Stomach (tissue), 19 donors: ENCODE measurements at places on chromosomes 3 and 15. TPM values are rescaled to one million over a fixed set of nuclear protein-coding genes. Genes with fewer than 3 reads are reported as not detected.

The ZNF662 gene
- polyA plus RNA-seq = 1.4 TPM

The CHRNA3 gene
- not detected for polyA plus RNA-seq

The GNB5 gene
- 13.6 TPM for polyA plus RNA-seq

The TGM5 gene
- 1.5 TPM for polyA plus RNA-seq

The BSN gene
- polyA plus RNA-seq = 0.06 TPM

The CYP19A1 gene
- 2.7 TPM for polyA plus RNA-seq

The ATP13A5 gene
- 0.55 TPM for polyA plus RNA-seq

The AADACL2 gene
- not detected for polyA plus RNA-seq

The AGTR1 gene
- 0.25 TPM for polyA plus RNA-seq

The MUC4 gene
- 28.9 TPM for polyA plus RNA-seq

The SPG21 gene
- 68.7 TPM for polyA plus RNA-seq

The TEX9 gene
- 5.5 TPM for polyA plus RNA-seq

The EXD1 gene
- polyA plus RNA-seq = not detected

The NRROS gene
- 1.3 TPM for polyA plus RNA-seq

The CHRM5 gene
- not detected for polyA plus RNA-seq

The GPD1L gene
- 17.0 TPM for polyA plus RNA-seq

The CELF6 gene
- 0.61 TPM for polyA plus RNA-seq

The CCDC39 gene
- polyA plus RNA-seq = not detected

The POC1A gene
- polyA plus RNA-seq = 4.4 TPM

The CDCP1 gene
- 9.9 TPM for polyA plus RNA-seq

The PIGZ gene
- 5.6 TPM for polyA plus RNA-seq

The DNAH12 gene
- polyA plus RNA-seq = not detected

The EIF4E3 gene
- polyA plus RNA-seq = 7.9 TPM

The SLC12A1 gene
- polyA plus RNA-seq = not detected

The CCDC66 gene
- polyA plus RNA-seq = 4.9 TPM

The ACP3 gene
- polyA plus RNA-seq = 3.0 TPM
